H4 (cell line): ENCODE measurements at places on chromosomes 1 and 21.

DNA sequence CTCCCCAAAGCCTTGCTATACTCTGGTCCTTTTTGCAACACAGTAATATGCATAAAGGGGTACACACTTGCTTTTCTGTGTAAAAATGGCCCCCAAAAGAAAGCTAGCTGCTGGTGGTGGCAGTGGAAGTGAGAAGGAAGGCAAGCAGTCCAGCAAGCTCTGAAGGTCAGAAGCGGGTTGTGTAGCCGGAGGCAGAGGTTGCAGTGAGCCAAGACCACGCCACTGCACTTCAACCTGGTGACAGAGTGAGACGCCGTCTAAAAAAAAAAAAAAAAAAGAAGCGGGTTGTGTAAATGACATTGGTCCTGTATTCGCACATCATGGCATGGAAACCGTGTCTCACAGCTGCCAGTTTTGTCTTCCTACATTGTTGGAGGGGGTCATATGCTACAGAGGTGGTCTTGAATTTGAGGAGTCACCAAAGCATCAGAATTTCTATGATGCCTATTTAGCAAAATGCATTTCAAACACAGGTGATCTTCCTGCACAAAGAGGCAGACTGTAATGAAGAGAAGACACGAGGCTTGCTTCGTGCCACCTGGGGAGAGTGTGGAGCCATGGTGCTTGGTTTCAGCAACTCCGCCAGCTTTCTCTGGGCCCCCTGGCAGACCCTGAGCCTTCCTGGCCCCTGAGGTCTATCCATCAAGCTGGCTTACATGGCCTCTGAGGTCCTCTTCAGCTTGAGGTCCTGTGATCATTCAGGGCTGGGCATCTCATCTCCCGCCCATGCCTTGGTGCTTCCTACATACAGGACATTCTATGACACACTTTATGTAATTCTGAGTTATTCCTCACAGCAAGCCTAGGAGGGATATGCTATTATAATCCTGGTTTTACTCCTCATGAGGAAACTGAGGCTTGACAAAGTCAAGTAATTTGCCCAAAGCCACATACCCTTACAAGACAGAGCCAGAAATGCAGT is 71.0 kb downstream of the TOMM20 start:
- no peak for DNase-seq

DNA sequence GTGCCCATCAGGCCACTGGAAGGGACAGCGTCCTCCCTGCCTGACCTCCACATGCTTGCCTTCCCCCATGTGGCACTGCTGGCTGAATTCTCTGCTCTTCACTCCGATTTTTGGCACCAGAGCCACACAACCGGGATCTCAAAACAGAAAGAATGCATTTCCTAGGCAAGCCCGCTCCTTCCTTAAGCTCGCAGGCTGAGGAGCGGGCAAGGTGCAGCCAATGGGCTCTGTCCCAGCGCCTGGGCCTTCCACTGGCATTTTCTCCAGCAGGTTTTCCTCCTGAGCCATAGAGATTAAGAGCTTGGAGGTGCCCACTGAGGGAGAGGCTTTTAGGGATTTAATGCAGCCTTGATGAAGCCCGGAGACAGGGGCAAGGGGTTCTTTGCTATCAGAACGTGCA is 158.0 kb downstream of the IGSF21 start:
- DNase-seq: no peak

DNA sequence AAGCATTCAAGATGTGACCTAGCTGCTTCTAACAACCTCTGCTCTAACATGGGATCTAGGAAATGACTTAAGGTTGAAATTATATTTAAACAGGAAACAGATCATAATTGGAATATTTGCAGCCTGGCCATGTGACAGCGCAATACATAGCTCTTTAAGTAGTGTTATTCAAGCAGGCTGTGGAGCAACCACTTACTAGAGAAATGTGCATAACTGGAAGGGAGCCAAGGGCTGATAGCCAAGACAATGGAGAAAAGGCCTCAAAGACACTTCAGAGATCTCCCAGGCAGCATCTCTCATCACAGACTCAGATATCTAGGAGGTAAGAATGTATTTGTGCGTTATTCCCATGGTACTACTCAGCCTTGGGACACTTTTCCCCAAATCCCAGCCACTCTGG is 823.0 kb upstream of the PRMT6 start:
- no peak for DNase-seq

GRCh38 chr1:44454704-44455103 is 49.6 kb downstream of the RNF220 start:
- no peak for DNase-seq

- DNase-seq: no peak
Measured at GRCh38 chr1:235881930-235882700, 15.4 kb upstream of the LYST start.

DNA sequence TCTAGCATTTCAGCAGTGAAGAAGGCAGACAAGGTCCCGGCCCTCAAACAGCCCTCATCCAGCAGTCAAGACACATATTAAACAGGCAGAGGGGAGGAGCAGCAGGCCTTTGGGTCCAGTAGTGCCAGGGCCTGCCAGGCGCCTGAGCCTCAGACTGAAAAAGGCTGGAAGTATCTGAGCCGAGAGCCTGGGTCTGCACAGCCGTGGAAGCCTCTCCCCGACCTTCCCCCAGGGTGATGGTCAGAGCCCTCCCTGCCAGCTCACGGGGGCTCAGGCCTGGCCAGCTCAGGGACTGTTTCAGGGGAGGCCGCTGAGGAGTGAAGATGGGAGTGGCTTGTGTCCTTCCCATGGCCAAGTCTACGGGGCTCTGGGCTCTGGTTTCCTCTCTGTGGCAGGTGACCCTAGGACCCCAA is 565.2 kb downstream of the PTPRU start:
- no peak for DNase-seq

- DNase-seq: peak; percentile 78
Measured at GRCh38 chr1:51234721-51235425, 1.2 kb upstream of the RNF11 start.

DNA sequence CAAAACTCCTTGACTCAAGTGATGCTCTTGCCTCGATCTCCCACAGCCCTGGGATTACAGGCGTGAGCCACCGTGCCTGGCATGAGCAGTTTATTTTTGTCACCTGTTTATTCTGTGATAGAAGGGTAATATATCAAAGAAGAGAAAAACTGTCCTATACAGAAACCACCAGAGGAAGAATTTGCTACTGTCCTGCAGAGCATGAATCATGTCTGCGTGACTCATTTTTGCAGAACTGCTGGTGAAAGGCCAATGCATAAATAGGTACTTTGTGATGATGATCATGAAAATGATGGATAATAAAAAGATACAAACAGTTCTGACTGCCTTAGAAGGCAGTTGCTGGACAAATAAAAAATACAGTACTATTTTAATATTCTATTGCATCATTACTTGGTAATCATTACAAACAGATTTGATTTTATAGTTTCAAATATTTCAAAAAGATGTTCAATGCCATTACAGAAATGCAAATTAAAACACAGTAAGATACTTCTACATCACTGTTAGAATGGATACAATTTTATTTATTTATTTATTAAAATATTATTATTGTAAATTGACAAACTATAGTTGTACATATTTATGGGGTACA is 26.5 kb downstream of the RIPPLY3 start:
- DNase-seq: no peak

DNA sequence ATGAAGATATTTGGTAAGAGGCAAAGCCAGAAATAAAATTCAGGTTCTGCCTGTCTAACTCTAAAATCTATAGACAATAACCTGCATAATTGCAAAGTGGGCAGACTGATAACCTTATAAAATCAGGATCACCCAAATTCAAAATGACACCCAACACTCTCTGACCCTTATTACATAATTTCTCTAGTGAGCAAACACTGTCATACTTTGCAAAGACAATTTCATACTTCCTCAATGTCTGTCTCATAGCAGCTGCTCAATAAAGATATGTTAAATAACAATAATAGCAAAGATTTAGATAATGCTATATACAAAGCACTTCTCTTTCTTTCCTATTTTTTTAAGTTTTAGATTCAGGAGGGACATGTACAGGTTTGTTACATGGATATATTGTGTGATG is 118.5 kb downstream of the UCHL5 start:
- DNase-seq: no peak

DNA sequence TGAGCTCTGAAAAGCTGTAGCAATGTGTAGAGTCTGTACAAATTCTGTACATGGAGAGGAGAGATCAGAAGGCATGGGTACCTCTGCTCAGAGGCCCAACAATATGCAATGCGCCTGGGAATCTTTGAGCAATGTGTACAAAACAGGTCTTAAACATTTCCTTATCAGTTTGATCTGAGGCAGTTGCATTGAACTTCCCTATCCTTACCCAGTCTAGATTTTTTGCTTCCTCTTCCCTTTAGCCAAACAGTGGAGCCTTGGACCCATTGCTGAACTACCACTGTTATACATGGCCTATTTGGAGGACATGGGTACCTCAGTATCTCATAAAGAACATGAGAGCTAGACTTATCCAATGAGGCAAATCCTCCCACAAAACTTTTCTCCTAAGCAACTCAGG is 12.6 kb upstream of the MNDA start:
- no peak for DNase-seq

- no peak for DNase-seq
Measured at GRCh38 chr21:35478161-35479064, 429.3 kb upstream of the RUNX1 start.

- peak; percentile 42 for DNase-seq
Measured at GRCh38 chr1:197614916-197615692, 160.2 kb downstream of the DENND1B start.

- DNase-seq: peak; percentile 91
Measured at GRCh38 chr1:23800400-23801337, at the start of gene GALE. Gene GALE (minus strand): TSS chr1:23800754. CDS start chr1:23799007, 1,747 bp downstream.

- DNase-seq: peak; percentile 39
Measured at GRCh38 chr1:53393325-53393792, 65.5 kb upstream of the LRP8 start.

DNA sequence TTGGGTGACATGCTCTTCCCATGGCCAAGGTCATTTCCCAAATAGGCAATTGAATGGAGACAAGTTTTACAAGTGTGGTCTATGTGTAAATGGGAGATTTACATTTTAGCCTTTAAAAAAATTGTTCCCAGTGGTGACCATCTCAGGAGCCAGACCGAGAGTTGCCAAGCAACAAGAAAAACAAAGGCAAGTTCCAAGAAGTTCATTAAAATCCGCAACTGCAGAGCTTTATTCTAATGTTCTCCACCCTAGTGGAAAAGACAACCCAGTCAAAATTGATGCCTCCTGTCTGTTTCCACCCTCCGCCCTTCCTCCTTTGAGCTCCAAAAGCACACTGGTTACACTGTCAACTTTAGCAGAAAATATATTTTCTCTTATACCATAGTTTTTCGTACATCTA is 33.2 kb upstream of the CD55 start:
- DNase-seq: no peak

GRCh38 chr1:85225624-85226380 is 25.0 kb upstream of the SYDE2 start:
- no peak for DNase-seq

DNA sequence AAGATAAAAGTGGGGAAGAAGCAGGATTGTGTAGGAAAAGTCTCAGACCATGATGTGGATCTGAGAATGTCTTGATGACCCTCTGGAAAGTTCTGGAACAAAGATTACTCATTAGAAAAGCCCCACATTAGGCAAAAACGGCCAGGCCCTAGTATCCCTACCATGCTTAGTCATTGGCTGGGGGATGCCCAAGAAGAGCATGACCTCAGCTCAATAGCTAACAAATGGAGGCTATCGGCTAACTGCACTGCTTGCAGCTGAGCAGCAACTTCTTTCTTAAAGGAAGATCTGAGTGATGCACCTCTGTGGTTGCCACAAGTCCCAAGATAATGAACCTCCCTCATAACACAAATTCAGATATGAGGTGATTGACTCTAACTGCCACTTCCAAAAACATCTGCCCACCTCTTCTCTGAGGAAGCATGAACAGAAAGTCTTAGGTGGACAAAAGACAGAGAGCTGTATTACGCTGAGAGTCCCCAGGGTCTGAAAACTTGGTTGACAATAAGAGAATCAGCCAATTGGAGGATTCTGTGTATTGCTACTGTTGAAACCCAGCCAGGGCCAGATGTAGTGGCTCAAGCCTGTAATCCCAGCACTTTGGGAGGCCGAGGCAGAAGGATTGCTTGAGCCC is 64.6 kb upstream of the AK4 start:
- DNase-seq: no peak

DNA sequence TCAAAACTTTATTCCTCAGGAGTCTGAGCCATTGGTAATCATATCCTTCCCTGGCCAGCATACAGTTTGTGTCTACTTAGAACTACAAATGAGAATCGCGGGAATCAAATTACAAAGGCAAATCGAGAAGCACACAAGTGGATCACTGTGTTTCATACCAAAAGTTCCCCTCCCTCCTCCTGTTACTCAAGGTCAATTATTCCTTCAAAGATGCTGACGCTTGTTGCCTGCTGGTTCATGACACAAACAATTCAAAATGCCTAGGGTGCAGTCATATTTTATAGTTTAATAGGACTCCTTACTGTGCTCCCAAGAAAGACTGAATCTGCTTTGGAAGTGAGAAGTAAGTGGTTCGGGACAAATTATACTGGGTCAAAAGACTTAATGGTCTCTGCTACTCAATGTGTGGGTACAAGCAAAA is 93.0 kb upstream of the PBX1 start:
- no peak for DNase-seq

DNA sequence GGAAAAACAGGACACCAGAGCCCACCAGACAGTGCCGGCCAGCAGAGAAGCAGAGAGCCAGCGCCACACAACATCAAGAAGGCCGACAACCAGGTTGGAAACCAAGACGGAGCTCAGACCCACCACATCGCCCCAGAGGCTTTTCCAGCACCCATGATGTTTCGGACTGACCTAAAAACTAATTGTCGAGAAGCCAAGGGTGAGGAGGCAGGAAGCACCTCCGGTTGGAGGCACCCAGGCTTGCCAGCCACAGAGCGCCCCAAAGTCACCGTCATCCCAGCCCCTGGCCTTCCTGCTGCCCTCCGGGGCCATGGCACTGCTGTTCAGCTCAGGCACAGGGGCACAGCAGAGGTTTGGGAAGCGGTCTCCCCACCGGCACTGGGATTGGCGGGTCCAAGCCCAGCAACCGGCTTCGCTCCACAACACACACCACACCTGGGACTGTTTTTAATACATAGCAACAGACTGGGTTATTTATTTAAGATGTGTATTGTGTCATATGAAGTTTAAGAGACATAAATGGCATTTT is 67.2 kb downstream of the SLC37A1 start:
- no peak for DNase-seq

DNA sequence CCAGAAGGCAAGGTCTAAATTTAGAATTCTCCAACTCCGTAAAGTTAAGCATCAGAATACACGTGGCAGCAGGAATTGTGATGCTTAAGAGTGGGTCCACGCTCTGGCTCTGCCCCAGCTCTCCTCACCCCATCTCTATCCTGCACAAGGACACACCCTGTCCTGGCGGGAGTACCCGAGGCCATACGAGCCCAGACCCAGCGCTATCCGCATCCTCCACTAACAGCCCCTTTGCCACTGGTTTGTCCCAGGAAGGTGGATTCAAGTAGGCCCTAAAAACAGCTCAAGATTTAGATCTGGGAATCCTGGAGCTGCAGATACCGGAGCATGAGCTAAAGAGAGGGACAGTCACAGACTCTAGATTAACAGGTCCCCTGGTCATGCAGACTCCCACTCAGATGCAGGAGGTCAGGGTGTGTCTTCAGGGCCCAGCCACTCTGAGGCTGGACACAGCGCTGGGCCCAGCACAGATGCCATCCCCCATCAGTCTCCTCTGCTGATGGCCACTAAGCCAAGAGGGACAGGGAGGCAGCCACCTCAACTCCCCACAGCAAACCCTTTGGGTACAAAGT is 393.3 kb downstream of the NPHP4 start:
- DNase-seq: no peak
